ENCODE measurements at places on chromosomes 2 and 18. TPM values are rescaled to one million over a fixed set of nuclear protein-coding genes. Genes with fewer than 3 reads are reported as not detected.

Gene AQP4
- not detected for total RNA-seq

Gene RESP18
- not detected for total RNA-seq

Gene SYT4
- total RNA-seq: not detected

Gene RASGRP3
- 1.3 TPM for total RNA-seq

Gene REG3G
- not detected for total RNA-seq

Gene SIX3
- not detected for total RNA-seq

Gene ACMSD
- total RNA-seq: not detected

Gene ALLC
- not detected for total RNA-seq

Gene UGT1A9
- not detected for total RNA-seq

Gene GLI2
- total RNA-seq: 3.2 TPM

Gene SLC35F6
- total RNA-seq: 69.5 TPM

Gene FAP
- 143 TPM for total RNA-seq

Gene DPP4
- total RNA-seq: 163 TPM

Gene MC5R
- total RNA-seq: not detected

Gene FOXD4L1
- 0.17 TPM for total RNA-seq

Gene CCDC74B
- total RNA-seq: 4.8 TPM

Gene ITGB6
- total RNA-seq: 0.15 TPM

Gene DYNAP
- not detected for total RNA-seq

Gene DSEL
- 156 TPM for total RNA-seq

Gene EGR4
- total RNA-seq: 0.83 TPM

Gene LONRF2
- total RNA-seq: under 0.01 TPM

Gene ADCY3
- total RNA-seq: 40.6 TPM

Gene CD8B
- total RNA-seq: not detected

Gene NDC80
- total RNA-seq: 1.7 TPM

Gene EML6
- total RNA-seq: 0.66 TPM

Gene AFTPH
- total RNA-seq: 31.3 TPM

Gene L3MBTL4
- total RNA-seq: not detected

Gene LCT
- under 0.01 TPM for total RNA-seq

Gene TSN
- total RNA-seq: 42.7 TPM

Gene ITPRIPL1
- 5.8 TPM for total RNA-seq

Gene SIX2
- total RNA-seq: not detected

Gene CNGA3
- 0.17 TPM for total RNA-seq

Gene PCARE
- total RNA-seq: not detected

Gene SERPINB4
- total RNA-seq: not detected

Gene FBXO36
- total RNA-seq: 2.5 TPM

Gene NT5C1B
- not detected for total RNA-seq

Gene UGT1A5
- not detected for total RNA-seq

Gene BMP10
- not detected for total RNA-seq

Gene TMEM198
- total RNA-seq: 2.3 TPM

Gene ZC3H8
- 5.8 TPM for total RNA-seq

Gene KLHL29
- 4.2 TPM for total RNA-seq

Gene CCDC138
- 1.8 TPM for total RNA-seq

Gene REG1A
- not detected for total RNA-seq

Gene ATOH8
- total RNA-seq: 55.9 TPM

Gene RUFY4
- total RNA-seq: not detected

Gene TRIM43B
- total RNA-seq: not detected

Gene CCDC148
- 1.5 TPM for total RNA-seq

Gene BUB1
- total RNA-seq: 65.7 TPM

Gene SNTG2
- not detected for total RNA-seq

Gene ASIC4
- total RNA-seq: 0.15 TPM

Gene DNAH7
- 0.66 TPM for total RNA-seq

Gene CCDC150
- 11.3 TPM for total RNA-seq

Gene LOXL3
- total RNA-seq: 53.9 TPM

Gene KCNJ3
- not detected for total RNA-seq

Gene GAD1
- total RNA-seq: 0.33 TPM

Gene OTX1
- total RNA-seq: 0.29 TPM

Gene TMEM163
- total RNA-seq: not detected

Gene AQP12B
- total RNA-seq: not detected

Gene IL1RL2
- 2.3 TPM for total RNA-seq

Measured in smooth muscle cell of trachea (primary cell).